D341Med (cell line): ENCODE measurements at places on chromosomes 2 and 18.

DNA sequence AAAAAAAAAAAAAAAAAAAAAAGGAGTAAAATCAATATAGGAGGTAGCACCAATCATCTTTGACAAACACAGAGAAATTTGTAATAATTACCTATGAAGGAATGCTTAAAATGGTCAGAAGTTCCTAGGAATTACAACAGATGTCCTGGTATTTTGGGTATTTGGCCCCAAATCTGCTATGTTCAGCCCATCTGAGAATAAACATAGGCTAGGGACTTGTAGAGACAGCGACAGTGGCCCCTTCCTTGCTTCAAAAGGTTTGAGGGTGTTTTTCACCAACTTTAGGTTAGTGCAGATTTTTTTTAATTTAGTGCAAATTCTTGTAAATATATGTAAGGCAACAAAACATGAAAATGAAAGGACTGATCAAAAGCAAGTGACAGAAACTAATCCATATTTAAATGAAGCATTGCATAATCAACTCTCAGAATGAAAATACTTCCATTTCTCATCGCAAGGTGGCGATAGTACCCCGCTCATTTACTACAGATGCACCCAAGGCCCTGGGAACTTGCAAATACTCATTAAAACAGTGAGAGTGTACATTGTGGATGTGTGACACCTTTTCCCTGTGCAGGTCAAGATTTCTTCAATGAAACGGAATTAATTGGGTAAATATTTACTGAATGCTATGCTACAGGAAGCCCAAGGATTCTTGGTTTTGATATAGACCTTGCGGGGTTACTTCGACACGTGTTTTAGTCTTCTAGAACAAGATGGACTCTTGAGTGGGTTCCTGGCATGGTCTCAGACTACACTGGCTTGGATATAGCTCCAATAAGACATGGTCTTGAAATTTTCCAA is 44.6 kb downstream of the FAM124B start:
- DNase-seq: peak; percentile 55

DNA sequence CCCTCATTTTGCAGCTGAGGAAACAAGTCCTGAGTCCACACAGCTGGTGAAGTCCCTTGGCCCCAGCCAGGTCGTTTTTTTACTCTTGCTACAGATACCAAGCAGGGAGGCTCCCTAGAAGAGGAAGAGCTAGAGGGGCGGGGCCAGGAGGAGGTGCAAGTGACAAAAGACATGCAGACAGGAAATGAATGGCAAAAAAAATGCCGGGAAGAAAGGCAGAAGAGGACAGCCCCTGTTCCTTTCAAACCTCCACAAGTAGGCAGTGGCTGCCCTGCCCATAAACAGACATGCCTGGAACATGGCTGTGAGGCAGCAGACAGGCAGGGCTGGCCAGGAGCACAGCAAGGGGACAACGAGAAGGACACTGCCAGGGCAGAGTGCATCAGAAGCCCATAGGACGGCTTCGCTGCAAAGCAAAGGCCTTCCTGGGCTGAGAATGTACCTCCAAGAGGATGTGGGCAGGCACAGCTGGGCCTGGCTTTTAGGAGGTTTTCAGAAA is 108.7 kb downstream of the ZBTB7C start:
- no peak for DNase-seq

DNA sequence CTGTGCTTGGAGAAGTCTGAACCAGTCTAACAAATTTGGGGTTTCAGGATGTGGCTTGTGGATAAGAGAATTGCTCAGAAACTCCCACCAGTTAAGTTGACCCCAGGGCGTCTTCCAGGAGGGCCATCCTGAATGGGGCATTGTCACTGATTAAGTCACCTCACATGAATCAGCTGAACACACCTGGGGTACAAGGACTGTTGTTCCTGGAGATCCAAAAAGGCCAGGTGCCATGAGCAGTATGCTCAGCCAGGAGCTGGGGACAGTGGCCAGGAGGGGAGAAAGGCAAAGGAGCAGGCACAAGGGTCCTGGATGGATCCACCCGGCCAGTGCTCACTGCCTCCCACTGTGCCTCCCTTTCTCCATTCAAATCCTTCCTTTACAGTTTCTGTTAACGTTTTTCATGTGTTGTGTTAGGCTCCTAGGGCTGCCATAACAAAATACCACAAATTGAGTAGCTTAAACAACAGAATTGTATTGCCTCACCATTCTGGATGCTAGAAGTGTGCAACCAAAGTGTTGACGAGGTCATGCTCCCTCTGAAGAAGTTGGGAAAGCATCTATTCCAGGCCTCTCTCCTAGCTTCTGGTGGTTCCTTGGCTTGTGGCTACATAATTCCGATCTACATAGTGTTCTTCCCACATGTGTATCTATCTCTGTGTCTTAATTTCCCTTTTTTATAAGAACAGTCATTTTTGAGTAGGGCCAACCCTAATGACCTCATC is 33.4 kb downstream of the TRABD2A start:
- DNase-seq: no peak

DNA sequence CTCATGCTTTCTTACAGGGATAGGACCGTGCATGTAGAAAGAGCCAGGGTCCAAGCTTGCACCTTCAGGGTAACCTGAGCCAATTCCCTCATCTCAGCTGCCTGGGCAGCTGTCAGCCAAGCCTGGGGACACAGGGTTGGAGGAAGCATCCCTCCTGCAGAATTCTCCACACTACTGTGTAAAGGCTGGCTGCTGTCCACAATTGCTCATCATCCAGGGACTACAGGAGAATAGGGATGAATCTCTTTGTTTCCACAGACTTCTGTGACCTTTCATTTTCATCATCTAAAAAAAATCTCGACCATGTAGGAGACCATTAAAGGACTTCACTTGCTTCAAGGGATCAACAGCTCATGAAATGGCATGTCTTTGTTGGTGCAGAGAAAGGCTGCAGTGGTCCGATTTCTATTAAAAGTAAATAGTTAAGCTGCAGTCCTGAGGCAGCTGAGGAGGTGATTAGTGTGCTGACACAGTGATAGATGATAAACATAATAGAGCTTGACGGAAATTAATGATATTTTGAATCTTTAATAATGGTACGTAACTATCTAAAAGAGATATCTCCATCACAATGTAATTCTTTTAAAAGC is 74.4 kb upstream of the COPS8 start:
- DNase-seq: no peak

- no peak for DNase-seq
Observed at GRCh38 chr2:20985062-20985461, 58.8 kb downstream of the APOB start.

DNA sequence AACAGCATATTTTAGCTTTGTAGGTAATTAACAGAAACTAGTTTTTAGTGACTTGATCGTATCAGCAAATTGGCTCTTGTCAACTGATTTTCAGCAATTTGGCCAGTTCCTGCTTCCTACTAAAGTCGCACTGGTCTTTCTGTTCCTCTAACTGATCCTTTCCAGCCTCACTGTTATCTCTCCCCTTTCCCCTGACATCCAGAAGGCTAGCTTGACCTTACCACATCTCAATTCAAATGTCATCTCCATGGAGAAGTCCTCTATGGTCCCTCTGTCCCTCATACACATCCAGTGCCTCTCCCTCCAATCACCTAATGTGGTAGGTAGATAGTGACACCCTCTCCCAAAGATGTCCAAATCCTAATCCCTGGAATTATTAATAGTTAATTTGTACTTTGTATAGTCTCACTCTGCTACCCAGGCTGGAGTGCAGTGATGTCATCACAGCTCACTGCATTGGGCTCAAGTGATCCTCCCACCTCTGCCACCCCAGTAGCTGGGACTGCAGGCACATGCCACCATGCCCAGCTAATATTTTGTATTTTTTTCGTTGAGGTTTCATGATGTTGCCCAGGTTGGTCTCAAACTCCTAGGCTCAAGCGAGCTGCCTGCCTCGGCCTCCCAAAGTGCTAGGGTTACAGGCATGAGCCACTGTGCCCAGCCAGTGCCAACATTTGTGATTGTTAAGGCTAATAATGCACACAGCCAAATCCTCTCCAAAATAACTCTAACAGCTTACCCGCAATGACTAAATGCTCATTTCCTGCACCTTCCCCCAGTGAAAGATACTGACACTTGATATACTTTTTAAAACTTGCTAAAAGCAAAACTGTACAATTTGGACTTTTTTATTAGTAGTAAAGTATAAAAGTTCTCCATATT is 16.9 kb downstream of the PSTPIP2 start:
- no peak for DNase-seq

DNA sequence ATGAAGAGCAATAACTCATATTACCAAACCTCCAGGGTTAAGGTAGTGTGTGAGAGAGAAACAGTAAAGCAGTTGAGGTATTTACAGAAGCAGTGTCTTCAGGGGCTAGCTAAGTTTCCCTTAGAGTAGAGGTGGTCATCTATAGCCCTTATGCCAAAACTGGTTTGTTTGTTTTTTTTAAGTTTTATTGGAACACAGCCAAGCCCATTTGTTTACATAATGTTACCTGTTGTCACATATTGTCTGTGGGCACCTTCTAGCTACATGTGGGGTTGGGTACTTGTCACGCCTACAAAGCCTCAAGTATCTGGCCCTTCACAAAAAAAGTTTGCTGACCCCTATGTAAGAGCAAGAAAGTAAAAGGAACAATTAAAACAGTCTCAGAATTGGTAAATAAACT is 39.4 kb downstream of the ACTR2 start:
- no peak for DNase-seq

- no peak for DNase-seq
Observed at GRCh38 chr2:120317916-120318315, 28.0 kb upstream of the INHBB start.

- peak; percentile 89 for DNase-seq
Observed at GRCh38 chr18:8696749-8697211, 8.6 kb upstream of the MTCL1 start.

DNA sequence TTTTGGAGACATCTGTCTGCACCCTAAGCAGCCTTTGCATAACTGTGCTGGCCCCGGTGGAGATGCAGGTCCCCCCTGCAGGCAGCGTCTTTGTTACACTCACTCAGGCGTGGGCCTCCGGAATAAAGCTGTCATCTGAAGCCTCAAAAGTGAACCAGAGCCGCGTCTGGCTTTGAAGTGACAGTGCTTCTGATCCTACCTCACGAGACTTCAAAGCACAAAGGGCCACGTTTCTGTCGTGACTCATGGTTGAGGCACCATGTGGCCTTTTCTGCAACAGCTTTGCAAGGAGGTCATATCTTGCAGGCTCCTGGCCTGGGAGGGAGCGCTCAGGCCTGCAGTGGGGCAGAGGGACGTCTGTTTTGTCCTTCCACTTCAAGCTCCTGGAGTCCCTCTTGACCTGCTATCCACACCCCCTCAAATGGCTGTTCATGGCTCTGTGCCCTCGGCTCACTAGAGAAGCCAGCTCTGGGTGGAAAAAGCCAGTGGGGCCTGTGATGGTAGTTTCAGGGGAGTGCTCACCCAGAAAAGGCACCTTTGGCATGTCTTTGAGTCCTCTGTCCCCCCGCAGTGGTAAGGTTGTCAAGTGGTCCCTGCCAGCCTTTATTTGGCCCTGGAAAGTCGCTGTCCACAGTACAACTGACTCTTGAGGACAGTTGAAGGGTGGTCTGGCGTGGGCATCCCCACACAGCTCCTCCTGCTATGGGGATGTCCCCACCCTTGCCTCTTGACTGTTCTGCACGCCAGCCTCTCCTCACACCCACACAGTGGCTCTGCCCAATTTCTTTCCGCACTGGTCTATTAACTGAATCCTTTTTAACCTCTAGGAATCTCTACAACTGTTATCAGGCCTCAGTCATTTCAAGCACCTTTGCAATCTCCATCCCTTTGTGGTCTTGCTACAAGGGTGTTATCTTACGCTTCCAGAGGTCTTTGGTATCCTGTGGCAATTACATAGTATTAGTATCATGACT is 19.3 kb downstream of the GPR55 start:
- peak; percentile 6 for DNase-seq

- no peak for DNase-seq
Observed at GRCh38 chr2:177767768-177768167, 304.8 kb downstream of the PDE11A start.

GRCh38 chr2:27369471-27370025 is 590 bp downstream of the EIF2B4 start:
- DNase-seq: no peak

DNA sequence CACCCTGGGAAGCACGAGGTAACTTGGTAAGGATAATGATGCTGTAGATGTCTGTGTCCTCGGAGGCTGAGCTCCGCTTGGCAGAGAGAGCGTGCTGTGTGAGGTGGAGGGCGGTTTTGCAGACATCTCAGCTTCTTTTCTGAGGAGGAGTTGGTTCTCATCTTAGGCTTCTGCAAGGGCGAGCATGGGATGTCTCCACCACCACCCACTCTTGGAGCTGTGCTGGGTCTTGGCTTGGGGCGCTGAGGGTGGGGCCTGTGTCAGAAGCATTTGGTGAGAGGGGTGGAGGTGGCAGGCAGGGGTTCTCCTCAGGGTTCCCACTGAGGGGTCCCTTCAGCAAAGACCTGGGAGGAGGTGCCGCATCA is 9.2 kb downstream of the OXER1 start:
- no peak for DNase-seq

DNA sequence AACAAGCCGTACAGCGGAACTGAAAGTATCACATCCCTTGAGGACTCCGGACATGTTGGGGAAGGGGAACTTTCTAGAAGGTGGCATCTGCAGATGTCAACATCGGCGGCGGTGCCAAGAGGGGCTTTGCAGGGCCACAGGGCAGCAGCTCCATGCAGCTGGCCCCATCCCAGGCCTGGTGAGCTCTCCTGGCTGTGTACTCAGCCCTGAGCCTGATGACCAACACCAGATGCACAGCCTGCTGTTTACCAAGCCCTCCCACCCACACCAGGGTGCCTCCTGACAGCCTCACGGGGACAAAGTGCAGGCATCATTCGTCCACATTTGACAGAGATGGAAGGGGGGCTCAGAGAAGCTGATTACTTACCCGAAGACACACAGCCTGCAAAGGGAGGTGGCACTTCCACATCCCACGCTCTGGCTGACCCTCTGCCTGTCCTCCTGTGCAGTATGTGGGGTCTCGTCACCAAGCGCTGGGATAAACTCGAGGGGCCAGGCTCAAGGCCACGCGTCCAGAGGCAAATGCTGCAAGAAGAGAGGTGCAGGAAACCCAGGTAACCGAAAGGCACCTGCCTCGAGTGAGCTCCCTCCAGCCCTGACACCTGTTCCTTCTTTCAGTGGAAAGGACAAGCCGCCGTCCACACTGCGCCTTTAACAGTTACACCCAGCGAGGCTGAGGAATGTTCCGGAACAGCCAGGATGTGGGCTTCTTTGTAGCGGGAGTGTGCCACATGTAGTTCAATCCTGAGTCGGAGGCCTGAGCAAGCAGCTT is 69.0 kb upstream of the ASAP2 start:
- DNase-seq: no peak

DNA sequence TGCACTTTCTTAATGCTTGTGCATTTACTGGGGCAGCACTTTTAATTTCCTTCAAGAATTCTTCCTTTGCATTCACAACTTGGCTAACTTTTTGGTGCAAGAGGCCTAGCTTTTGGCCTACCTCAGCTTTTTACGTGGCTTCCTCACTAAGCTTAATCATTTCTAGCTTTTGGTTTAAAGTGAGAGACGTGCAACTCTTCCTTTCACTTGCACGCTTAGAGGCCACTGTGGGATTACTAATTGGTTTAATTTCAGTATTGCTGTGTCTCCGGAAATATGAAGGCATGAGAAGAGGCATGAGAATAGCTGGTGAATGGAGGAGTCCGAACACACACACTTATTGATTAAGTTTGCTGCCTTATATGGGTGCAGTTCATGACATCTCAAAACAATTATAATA is 354.1 kb downstream of the DLGAP1 start:
- no peak for DNase-seq

GRCh38 chr2:195648787-195649186 is 8.2 kb upstream of the SLC39A10 start:
- no peak for DNase-seq
